ENCODE measurements at places on chromosomes 5 and 9. TPM values are rescaled to one million over a fixed set of nuclear protein-coding genes. Genes with fewer than 3 reads are reported as not detected.

Gene FBXW5
- total RNA-seq: 92.5 TPM

Gene SPATA6L
- total RNA-seq: not detected

Gene SLC34A3
- total RNA-seq: not detected

Gene PCDHA9
- not detected for total RNA-seq

Gene IL5
- total RNA-seq: 1.5 TPM

GRCh38 chr5:76990899-76991459 is 38.1 kb downstream of the CRHBP start:
- H3K27ac ChIP-seq: no peak overlapping the region
- no peaks in the 10 kb centered on the region for H3K36me3 ChIP-seq
- no peak overlapping the region for H3K4me3 ChIP-seq
- H3K27me3 ChIP-seq: peaks cover 3% of the 10 kb centered on the region
- no peaks in the 10 kb centered on the region for H3K4me1 ChIP-seq

Gene CA9
- not detected for total RNA-seq

Gene NLN
- 24.4 TPM for total RNA-seq

- no peak overlapping the region for H3K27ac ChIP-seq
- H3K4me3 ChIP-seq: no peak overlapping the region
- H3K27me3 ChIP-seq: no peaks in the 10 kb centered on the region
- H3K4me1 ChIP-seq: no peaks in the 10 kb centered on the region
- DNase-seq: no peak
These were observed 86.3 kb downstream of the ELAVL2 start for GRCh38 chr9:23739753-23740152.

GRCh38 chr5:35598707-35599370 is 18.8 kb upstream of the SPEF2 start:
- peaks cover 9% of the 10 kb centered on the region for H3K4me1 ChIP-seq
- no peak overlapping the region for H3K4me3 ChIP-seq
- H3K27ac ChIP-seq: no peak overlapping the region
- peaks cover 2% of the 10 kb centered on the region for H3K36me3 ChIP-seq
- H3K27me3 ChIP-seq: peaks cover 13% of the 10 kb centered on the region
- no peak for DNase-seq

- no peaks in the 10 kb centered on the region for H3K4me1 ChIP-seq
- no peaks in the 10 kb centered on the region for H3K27me3 ChIP-seq
- no peak overlapping the region for H3K4me3 ChIP-seq
- DNase-seq: no peak
- H3K27ac ChIP-seq: no peak overlapping the region
These were observed 426.7 kb downstream of the ZSWIM6 start for GRCh38 chr5:61758711-61759110.

- DNase-seq: no peak
- H3K4me1 ChIP-seq: peaks cover 9% of the 10 kb centered on the region
- H3K36me3 ChIP-seq: peaks cover 53% of the 10 kb centered on the region
- H3K4me3 ChIP-seq: no peak overlapping the region
These were observed 33.2 kb downstream of the F2RL2 start for GRCh38 chr5:76590027-76590426.

- peaks cover 12% of the 10 kb centered on the region for H3K4me1 ChIP-seq
- H3K4me3 ChIP-seq: no peak overlapping the region
- no peaks in the 10 kb centered on the region for H3K27me3 ChIP-seq
- H3K36me3 ChIP-seq: no peaks in the 10 kb centered on the region
- H3K27ac ChIP-seq: no peak overlapping the region
These were observed 64.5 kb upstream of the GNA14 start for GRCh38 chr9:77712533-77713130.

Gene ENTREP1
- not detected for total RNA-seq

Gene PLAC8L1
- 0.37 TPM for total RNA-seq

- H3K4me1 ChIP-seq: no peaks in the 10 kb centered on the region
- no peaks in the 10 kb centered on the region for H3K36me3 ChIP-seq
- H3K4me3 ChIP-seq: no peak overlapping the region
- DNase-seq: no peak
- H3K27me3 ChIP-seq: no peaks in the 10 kb centered on the region
- H3K27ac ChIP-seq: no peak overlapping the region
These were observed 82.8 kb downstream of the CAAP1 start for GRCh38 chr9:26809795-26810194.

DNA sequence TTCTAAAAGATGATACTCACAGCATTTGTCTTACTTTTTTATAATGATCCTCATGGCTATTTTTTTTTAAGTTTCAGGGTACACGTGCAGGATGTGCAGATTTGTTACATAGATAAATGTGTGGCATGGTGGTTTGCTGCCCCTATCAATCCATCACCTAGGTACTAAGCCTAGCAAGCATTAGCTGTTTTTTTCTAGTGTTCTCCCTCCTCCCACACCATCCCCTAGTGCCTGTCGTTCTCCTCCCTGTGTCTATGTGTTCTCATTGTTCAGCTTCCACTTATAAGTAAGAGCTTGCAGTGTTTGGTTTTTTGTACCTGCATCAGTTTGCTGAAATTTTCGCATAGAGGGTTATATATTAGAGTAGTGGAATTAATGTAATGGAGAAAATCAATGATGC is 189.1 kb upstream of the CDH12 start:
- no peak overlapping the region for H3K27ac ChIP-seq
- no peaks in the 10 kb centered on the region for H3K27me3 ChIP-seq
- no peak for DNase-seq
- no peaks in the 10 kb centered on the region for H3K36me3 ChIP-seq

GRCh38 chr9:121298016-121298538 is 30.1 kb downstream of the GSN start:
- H3K36me3 ChIP-seq: no peaks in the 10 kb centered on the region
- no peak overlapping the region for H3K27ac ChIP-seq
- DNase-seq: no peak

DNA sequence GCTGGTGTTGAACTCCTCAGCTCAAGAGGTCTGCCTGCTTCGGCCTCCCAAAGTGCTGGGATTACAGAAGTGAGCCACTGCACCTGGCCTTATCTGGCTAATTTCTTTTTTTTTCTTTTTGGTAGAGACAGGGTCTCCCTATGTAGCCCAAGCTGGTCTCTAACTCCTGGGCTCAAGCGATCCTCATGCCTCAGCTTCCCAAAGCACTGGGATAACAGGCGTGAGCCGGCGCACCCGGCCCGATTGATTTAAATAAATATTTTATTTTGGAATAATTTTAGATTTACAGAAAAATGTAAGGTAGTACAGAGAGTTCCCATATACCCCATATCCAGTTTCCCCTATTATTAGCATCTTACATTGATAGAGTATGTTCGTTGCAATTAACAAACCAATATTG is 155.0 kb upstream of the MVB12B start:
- H3K4me3 ChIP-seq: no peak overlapping the region
- no peak overlapping the region for H3K27ac ChIP-seq
- H3K27me3 ChIP-seq: peaks cover 10% of the 10 kb centered on the region
- DNase-seq: no peak

GRCh38 chr5:147417135-147417813 is 92.6 kb downstream of the DPYSL3 start:
- H3K36me3 ChIP-seq: no peaks in the 10 kb centered on the region
- H3K27ac ChIP-seq: no peak overlapping the region
- no peak overlapping the region for H3K4me3 ChIP-seq
- no peaks in the 10 kb centered on the region for H3K4me1 ChIP-seq

Gene AK8
- not detected for total RNA-seq

DNA sequence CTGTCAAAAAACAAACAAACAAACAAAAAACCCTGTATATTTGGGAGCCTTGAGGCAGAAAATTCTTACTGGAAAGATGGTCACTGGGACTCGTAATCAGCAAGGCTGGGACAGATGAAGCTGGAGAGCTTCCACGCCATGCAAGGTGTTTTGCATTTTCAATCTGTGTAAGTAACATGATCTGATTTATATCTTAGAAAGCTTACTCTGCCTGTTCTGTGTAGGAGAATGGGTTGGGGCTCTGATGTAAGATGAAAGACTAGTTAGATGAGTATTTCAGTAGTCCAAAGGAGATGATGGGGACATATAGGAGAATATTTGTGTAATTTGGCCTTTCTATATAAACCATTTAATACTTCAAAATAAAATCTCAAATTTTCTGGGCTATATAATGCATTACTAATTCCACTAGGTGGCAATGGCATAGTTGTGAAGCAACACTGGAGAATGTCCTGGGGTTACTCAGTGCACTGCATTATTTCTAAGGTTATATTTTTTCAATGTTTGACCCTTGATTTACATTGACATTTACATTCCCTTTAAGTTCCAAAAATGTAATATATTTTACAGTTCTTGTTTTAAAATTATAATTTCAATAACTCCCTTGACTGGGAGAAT is 21.9 kb upstream of the FSD1L start:
- peaks cover 12% of the 10 kb centered on the region for H3K27me3 ChIP-seq
- H3K27ac ChIP-seq: no peak overlapping the region
- no peaks in the 10 kb centered on the region for H3K4me1 ChIP-seq
- no peaks in the 10 kb centered on the region for H3K36me3 ChIP-seq

DNA sequence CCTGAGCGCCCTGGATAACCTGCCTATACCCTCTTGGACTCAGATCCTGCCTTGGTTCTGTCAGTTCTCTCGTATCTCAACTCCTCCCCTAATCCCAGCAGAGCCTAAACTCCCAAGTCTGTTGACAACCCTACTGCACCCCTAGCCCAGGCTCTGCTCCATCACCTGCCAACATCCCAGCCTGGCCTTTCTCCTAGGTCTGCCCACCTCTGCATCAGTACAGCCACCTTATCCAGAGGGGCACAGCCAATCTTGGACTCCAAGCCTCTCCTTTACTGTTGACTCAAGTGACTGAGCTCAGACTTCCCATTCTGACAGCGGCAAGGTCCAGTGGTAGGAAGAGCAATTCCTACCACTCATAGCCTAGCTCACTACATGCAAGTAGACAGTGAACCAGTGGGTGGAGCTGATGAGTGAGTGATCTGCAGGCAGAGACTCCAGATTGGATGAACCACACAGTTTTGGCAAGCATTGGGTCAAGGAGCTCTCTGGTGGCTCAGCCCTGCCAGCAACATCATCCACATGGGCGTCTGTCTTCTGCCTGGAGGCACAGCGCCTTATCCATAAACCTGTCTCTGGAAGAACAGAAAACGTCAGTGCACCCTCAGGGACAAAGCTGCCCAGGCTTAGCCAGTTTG is 26.5 kb downstream of the TRMO start:
- H3K36me3 ChIP-seq: peaks cover 10% of the 10 kb centered on the region
- peaks cover 1% of the 10 kb centered on the region for H3K4me1 ChIP-seq
- no peak for DNase-seq
- no peak overlapping the region for H3K4me3 ChIP-seq
- H3K27me3 ChIP-seq: no peaks in the 10 kb centered on the region

- no peak for DNase-seq
- no peaks in the 10 kb centered on the region for H3K36me3 ChIP-seq
- H3K4me1 ChIP-seq: no peaks in the 10 kb centered on the region
- H3K27ac ChIP-seq: no peak overlapping the region
- H3K27me3 ChIP-seq: no peaks in the 10 kb centered on the region
These were observed 567.1 kb downstream of the TLR4 start for GRCh38 chr9:118271331-118271730.

DNA sequence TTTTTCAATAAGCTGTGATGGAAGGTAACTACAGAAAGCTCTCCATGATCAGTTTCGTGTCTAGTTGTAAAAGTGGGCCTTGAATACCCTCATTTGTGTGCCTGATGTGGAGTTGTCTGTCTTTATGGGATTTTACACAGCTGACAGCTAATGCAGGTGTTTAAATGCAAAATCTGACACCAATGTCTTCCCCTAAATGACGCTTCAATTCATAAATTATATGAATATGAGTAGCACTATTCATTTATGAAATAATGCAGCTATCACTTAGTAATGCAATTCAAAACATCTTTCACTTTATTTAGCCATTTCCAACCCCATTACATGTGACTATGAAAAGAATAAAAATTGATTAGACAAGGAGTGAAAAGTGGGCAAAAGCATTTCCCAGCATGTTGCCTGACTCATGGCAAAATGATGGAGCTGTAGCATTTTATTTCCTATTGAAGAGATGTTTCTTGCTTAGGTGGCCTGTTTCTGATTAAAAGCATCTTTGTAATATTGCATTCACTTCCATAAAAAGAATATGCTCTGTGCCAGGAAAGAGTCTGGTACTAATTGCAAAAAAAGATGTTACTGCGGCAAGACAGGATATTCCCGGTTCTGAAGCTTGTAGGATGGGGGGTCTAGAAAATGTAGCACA is 116.7 kb upstream of the HAPLN1 start:
- no peak overlapping the region for H3K4me3 ChIP-seq
- H3K4me1 ChIP-seq: no peaks in the 10 kb centered on the region
- no peak overlapping the region for H3K27ac ChIP-seq
- H3K27me3 ChIP-seq: peaks cover 6% of the 10 kb centered on the region

Measured in activated T-helper 1 cell treated with anti-CD3 and anti-CD28 coated beads, Interleukin-12 subunit alpha, Interleukin-12 subunit beta, Interleukin-2, Interleukin-4 antibody, amounts not matched to agents 30 ng/mL and 10 ng/mL and 1 ng/mL, durations not matched to agents 14 hours and 24 hours and 36 hours (primary cell).